ENCODE measurements at places on chromosomes 12 and 14.
A peak's percentile ranks its signal among the peaks of the same experiment; 100 is the strongest.

DNA sequence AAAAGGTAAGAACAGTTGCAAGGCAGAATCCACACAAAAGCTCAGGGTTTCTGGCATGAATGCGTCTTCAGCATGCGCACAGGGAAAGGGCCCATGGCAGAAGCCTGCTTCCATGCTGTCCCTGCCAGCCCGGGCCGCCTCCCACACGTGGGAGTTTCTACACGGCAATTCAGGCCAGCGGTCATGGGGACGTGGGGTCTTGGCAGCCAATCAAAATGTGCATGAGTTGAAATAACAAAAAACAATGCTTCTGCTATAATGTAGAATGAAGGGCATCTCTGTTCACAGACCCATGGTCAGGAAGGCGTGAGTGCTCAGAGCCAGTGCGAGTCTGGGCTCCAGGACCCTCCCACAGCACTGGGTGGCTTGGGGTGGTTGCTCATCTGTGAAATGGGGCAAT lies 28.6 kb downstream of the AMN start:
- DNase-seq: no peak

- no peak for DNase-seq
These were observed 55.0 kb upstream of the SGPP1 start for GRCh38 chr14:63782683-63783389.

DNA sequence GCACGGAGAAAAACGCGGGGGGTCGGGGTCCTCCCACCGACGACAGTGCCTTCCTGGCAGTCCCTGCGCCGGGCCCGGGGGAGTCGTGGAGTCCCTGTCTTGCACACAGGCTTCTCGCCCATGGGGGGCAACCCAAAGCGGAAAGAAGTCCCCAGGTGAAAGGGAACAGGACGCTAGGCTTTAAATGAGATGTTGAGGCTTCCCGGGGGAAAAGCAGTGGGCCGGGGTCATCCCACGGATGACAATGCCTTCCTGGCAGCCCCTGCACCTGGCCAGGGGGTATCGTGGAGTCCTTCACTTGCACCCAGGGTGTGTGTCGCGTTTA lies 162.9 kb upstream of the ALG10B start:
- DNase-seq: no peak

- no peak for DNase-seq
These were observed 112.3 kb upstream of the KRR1 start for GRCh38 chr12:75623631-75624154.

- DNase-seq: peak; percentile 87
These were observed 2.3 kb upstream of the GLIPR1 start for GRCh38 chr12:75478116-75478794.

- DNase-seq: no peak
These were observed 11.5 kb upstream of the KRT78 start for GRCh38 chr12:52860102-52860823.

DNA sequence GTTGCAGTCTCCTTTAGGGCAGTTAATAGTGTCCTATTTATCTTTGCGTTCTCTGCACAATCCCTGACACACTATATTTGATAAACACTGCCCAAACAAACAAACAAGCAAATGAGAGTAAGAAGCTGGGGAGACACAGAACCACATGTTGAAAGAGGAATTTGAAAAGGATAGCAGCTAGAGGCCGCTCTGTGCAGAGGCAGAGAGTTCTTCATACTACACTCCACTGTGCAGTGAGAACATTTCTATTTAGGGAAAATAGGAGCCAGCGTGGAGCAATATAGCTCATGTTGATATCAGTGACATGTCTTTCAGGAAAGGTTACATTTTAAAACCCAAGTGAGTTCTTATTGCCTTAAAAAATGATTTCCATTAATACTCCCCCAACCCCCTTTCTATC lies 140.3 kb upstream of the SEL1L start:
- no peak for DNase-seq
